ENCODE measurements at places on chromosomes 7 and 10.

DNA sequence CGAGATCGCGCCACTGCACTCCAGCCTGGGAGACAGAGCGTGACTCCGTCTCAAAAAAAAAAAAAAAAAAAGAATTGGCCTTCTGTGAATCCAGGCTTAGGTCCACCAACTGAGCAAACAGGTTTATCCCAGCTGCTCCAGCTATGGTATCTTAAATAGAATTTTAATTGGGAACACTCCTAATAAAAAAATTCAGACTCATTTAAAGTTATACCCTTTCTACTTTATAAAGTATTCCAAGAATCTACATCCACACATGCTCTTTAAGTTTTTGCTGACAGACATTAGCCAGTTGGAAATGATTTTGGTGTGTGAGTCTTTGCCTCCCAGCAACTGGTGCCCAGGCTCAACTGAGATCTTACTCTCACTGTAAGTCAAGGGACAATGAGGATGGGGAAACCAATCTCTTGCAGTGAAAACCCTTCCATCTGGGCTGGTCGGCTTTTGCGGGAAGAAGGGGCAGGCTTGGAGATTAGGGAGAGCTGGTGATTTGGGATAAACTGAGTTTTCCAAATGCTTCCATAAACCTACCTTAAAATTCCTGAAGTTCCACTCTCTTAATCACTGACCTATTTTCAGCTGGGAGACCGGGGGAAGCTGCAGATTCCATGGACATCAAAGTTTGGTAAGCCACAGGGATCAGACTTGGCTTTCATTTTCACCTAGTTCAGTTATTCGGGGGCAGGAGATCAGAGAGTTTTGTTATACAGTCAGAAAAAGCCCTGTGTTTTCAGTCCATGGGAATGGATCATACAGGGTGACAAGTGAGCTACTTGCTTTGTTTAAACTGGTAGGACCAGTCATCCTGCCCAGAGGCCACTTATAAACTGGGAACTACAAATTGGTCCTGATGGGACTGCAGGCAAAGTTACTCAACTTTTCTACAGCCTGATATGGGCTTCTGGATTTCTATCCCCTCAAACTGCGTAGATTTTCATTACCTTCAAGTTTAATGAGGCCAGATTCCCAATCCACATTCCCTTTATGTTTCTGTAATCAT, 89.3 kb upstream of the ZNF746 start:
- peak; percentile 36 for DNase-seq

- DNase-seq: no peak
These were observed 251.1 kb upstream of the LRRN3 start for GRCh38 chr7:110839866-110840265.

DNA sequence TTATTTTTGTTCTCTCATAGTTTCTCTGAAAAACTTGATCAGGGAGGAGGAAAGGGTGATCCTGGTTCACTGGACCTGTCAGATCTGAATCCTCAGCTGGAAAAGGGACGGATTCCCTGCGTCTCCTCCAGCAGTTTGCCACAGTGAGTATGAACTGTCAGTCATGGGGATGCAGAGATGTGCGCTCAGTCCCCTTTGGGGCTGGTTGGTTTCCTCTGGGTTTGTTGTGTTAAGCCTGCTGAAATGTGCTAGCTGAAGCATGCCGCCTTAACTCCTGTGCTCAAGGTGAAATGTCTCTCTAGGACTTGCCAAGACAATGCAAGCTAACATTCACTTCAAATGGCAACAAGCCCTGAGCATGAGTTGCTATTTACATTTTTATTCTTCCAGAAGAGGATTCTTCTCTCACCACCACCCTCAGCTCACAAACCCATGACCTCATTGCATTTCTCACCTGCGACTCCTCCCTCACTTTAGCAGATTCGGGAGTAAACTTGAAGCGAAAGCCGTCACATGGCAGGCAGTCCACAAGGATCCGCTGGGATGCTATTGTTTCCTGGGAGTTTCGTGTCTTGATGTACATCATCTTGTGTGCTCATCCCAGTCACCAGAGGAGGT, 192.9 kb upstream of the FZD8 start:
- no peak for DNase-seq

DNA sequence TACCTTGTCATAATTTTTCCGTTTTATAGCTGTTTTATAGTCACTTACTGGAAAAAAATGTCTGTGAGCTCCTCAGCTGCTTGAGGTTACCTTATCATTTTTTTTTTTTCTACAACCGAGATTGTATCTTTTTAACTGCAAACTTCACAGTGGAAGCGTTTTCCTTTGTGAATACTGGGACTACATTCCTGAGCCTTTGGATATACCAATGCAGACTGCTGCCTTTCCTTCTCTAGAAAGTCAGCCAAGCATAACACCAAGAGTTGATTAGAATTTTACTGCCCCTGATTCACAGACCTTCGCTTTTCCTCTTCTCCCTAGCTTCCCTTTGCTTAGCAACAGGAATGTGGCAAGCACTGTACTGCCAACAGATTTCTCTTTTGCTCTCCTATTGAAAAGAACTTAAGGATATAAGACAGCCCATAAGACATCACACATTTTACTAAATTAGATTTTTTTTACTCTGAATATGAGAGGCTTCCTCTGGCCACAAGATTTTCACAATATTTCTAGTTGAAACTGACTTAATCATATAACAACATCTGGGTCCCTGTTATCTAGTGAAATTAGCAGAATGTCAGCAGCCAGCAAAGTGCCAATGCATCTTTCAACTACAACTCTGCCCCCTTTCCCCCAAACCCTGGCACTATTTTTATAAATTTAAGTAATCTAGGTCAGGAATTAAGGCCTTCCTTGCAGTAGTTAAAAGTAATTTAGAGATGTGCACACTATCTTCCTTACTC, 170.6 kb downstream of the PRKG1 start:
- no peak for DNase-seq

DNA sequence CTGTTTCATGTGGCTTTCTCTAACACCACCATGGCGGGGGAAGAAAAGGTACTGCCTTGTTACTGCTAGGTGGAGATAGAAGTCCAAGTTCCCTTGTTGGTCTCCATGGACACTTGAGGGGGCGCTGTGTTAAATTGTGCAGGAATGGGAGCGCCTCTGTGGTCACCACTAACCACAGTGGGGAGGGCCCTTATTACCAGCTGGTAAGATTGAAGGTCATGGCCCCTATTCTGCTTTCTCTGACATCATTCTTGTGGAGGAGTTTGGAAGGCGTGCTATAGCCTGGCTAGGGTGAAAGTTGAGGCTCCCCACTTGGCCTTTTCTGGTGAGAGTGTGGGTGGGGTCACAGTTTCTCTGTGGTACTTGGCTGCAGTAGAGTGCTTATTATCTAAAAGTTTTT, 14.9 kb upstream of the MXI1 start:
- no peak for DNase-seq

DNA sequence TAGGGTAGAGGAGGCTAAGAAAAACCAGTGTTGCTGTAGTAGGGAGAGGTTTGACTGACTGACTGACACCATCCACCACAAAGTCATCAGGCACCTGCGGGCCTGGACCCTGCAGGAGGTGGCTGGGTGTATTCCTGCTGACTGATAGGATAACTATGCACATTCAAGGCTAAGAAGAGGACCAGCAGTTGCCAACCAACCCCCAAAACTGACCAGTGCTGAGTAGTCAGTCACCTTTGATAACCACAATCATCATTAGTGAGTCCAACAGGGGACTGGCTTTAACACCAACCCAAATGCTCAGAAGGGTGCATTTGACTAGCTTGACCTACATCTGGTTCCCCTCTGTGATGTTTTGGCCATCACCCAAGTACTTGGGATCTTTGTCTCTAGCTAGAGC, 30.5 kb downstream of the PLXNA4 start:
- no peak for DNase-seq

DNA sequence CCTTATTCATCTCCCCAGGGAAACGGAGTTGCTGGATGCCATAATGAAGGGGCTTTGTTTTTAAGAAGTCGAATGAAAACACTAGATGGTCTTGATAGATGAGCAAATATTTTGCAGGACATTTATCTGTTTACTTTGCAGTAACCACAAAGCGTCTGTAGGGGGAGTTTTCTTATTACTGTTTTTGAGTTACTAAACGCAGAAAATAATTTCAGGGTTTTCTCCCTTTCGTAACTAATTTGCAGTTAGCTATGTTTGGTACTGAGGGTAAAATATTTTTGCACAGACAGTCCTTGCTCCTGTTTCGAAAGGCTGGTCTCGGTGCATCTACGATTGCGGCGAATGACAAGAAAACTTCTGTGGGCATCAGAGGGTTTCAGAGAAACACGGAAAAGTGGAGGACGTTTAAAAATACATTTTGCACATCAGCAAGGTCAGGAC, 505.6 kb upstream of the MKI67 start:
- DNase-seq: no peak

- no peak for DNase-seq
These were observed 87.3 kb upstream of the DIP2C start for GRCh38 chr10:776772-777171.

DNA sequence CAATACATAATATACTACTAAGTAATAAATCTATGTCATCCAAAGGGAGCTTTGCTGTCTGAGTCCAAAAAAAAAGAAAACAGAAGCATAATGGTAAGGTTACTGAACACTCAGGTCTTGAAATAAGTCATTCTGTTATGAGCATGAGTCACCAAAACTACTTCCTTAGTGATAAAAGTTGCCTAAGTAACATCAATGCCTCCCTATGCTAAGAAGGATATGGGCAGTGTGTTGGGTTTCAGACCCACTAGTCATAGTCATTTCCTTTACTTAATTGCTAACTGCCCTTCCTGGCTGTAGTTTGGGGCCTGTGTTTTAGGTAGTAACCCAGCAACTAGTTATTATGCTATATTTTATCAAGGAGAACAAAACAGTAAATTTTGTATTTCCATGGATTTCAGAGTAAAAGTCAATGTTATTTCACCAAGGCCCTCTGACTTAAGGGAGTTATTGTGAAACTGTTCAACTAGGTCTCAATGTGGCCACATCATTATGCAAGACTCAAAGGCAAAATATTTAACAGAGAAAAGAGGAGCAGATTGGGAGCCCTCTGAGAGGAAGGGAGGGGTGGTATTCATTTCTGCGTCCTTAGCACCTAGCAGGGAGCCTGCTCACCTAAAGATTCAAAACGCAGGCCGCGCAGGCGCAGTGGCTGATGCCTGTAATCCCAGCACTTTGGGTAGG, 11.7 kb upstream of the VIM start:
- DNase-seq: no peak

DNA sequence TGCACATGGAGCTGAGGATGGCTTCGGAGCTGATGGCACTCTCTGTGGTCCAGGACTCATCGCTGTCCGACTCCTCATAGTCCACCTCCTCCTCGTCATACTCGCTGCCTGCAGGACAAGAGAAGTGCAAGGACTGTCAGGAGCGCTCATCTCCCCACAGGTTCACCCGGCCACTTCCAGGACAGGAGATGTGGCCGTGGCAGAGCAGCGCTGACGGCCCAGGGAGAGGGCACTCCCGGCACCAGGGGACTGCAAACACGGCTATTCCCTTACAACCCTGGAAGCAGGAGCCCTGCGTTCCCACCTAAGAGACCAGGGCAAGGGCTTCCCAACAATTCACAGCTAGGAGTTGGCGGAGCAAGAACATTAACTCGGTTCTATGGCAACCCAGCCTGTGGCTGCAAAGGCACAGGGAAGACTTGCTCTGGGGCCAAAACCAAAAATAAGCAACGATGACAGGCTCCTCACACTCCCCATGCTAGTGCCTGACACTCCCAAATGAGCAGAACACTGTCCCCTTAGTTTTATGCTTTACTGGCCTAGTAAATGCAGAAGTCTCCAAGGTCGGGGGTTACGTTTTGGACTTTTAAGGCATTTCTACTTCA, 100.9 kb downstream of the TAX1BP1 start:
- no peak for DNase-seq

DNA sequence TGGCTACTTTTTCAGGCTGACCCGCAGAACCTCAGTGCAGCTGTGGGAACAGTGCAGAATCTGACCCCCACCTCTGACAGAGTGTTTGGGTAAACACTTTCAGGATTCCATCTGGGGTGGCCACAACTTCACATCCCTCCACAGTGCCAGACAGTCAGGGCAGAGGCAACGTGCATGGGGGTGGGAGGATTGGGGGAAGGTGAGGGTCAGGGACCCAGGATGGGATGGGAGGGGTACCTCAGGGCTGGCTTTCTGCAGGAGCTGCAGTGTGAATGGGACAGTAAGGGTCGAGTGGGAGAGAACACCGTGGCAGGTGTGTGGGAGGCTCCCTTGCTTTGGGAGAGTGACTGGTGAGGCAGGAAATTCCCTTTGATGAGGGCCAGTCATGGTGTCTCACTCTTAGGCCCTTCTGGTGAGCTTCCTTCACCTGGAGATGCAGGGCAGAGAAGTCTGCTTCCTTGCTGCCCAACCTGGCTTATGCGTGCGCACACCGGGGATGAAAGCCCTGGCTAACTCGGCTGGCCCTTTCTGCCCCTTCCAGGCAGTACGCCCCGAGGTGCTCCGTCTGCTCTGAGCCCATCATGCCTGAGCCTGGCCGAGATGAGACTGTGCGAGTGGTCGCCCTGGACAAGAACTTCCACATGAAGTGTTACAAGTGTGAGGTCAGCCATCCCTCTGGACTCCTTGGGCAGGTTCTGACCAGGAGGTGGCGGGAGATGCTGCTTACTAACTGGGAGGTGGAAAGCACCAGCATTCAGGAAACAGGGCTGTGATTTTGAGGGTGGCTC, 8.4 kb downstream of the ZYX start:
- DNase-seq: peak; percentile 69

DNA sequence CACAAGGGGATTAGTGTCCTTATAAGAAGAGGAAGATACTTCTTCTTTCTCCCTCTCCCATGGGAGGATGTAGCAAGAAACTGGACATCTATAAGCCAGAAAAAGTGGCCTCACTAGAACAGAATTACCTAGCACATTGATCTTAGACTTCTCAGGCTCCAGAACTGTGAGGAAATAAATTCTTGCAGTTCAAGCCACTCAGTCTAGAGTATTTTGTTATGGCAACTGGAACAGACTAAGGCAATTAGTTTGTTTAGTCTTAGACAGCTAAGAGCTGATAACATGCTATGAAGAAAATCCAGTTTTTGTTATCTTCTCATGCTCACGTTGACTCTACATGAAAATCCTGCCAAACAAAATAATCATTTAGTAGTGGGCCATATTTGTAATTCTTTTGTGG, 627.6 kb upstream of the PHF14 start:
- DNase-seq: no peak

GRCh38 chr10:46541735-46542566, 14.5 kb downstream of the GPRIN2 start:
- peak; percentile 74 for DNase-seq

- DNase-seq: no peak
These were observed 17.6 kb downstream of the CD36 start for GRCh38 chr7:80656029-80656428.

DNA sequence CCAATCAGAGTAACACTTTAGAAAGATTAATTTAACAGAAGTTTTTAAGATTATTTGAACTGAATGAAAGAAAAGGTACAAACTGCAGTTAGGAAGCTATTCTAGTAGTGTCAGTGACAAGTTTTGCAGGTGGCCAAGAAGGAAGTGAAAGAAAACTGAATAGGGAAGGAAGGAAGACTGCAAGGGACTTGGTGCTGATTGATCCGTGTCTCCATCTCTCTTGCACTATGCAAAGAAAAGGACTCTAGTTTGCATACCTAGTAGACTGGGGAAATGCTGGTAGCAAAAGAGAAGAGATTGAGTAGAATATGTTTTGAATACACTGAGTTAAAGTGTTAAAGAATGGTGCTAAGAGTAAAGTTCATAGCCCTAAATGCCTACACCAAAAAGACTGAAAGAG, 33.0 kb downstream of the OR6V1 start:
- DNase-seq: no peak

- DNase-seq: no peak
These were observed 709 bp upstream of the NIPSNAP2 start for GRCh38 chr7:55963584-55964168.

- no peak for DNase-seq
These were observed 35.8 kb upstream of the NPSR1 start for GRCh38 chr7:34622182-34622581.

- DNase-seq: no peak
These were observed 51.2 kb downstream of the DPCD start for GRCh38 chr10:101639141-101639900.

All from cardiac septum (tissue), 1 donor.